ENCODE measurements at places on chromosomes 13 and 19. TPM values are rescaled to one million over a fixed set of nuclear protein-coding genes. Genes with fewer than 3 reads are reported as not detected.

Gene EXOC3L2
- polyA plus RNA-seq = 2.0 TPM

Gene C19orf67
- polyA plus RNA-seq = not detected

Gene KLHL1
- polyA plus RNA-seq = not detected

Gene BLOC1S3
- 5.2 TPM for polyA plus RNA-seq

Gene FBXO27
- not detected for polyA plus RNA-seq

Gene LRRC4B
- polyA plus RNA-seq = 8.7 TPM

Gene PRR12
- polyA plus RNA-seq = not detected

Gene GPR183
- polyA plus RNA-seq = 1.5 TPM

Gene TMEM272
- polyA plus RNA-seq = 0.55 TPM

Gene SIGLEC5
- polyA plus RNA-seq = 0.18 TPM

Gene CAB39L
- 4.3 TPM for polyA plus RNA-seq

Gene CALR3
- polyA plus RNA-seq = not detected

Gene ZNF540
- 3.3 TPM for polyA plus RNA-seq

Gene SLITRK5
- polyA plus RNA-seq = 5.5 TPM

Gene DAPK3
- polyA plus RNA-seq = 53.0 TPM

Gene SGCG
- polyA plus RNA-seq = 66.7 TPM

Gene GJB2
- not detected for polyA plus RNA-seq

Gene ZNF823
- polyA plus RNA-seq = not detected
